Left lung (tissue), 14 donors: ENCODE measurements at places on chromosomes 4 and X. TPM values are rescaled to one million over a fixed set of nuclear protein-coding genes. Genes with fewer than 3 reads are reported as not detected.

DNA sequence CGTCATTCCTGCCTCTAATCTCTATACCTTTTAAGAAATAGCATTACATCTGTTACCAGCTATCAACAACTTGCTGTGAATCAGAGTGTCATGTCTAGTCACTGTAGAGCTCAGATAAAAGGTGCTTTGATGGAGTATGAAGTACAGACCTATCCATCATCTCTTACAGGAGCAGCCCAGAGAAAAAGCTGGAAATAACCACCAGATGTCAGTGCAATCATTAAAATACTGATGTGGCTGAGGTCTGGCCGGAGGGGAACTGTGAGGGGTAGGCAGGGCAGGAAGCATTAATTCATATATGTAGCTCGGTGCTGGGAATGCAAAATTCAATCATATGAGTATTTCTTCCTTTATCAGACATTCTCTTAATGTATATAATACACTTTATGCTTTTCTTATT is 100.6 kb downstream of the AKAP4 start:
- no peak for DNase-seq

GRCh38 chrX:70421618-70422017 is 1.5 kb upstream of the GDPD2 start:
- no peak for DNase-seq

PPM1K gene
- 27.9 TPM for polyA plus RNA-seq

ASB11 gene
- polyA plus RNA-seq = 0.21 TPM

GRCh38 chr4:61571761-61572559 is 371.8 kb downstream of the ADGRL3 start:
- no peak for DNase-seq

DNA sequence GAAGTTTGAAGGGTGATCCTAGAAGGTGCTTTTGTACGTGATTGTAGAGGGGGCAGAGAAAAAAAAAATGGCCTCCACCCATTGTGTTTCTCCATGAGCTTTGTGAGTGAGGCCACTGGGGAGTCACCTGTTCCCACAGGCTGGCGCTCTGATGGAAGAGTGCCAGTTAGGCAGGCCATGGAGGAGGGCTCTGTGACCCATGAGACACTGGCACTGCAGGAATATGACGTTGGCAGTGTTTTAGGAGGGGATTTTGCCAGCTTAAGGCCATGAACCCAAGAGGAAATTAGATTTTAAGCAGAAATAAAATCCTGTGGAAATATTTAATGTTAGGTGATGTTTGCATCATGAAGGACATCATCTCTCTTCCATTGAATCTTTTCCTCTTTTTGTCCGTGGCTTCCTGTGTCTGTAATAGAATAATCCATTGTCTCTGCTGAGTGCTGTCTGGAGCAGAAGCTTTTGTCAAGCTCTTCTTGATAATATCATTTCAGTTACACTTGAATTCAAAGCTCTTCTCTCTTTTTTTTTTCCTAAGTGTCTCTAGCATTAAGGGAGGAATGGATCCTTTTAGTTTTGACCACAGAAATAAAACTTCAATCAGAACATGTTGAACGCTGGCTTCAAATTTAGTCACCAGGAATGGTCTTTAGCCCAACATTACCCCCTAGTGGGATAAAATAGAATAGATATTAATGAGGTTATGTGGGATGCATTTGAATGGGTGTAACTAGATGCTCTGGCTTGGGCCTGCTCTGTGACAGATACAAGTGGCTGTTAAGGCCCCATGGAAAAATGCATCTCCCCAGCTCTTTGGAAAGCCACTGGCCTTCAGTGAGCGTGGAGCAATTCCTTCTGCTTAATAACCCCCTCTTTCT is 41.0 kb upstream of the UCP1 start:
- DNase-seq = peak; percentile 64

GRCh38 chr4:68183417-68183816 is 53.7 kb upstream of the TMPRSS11F start:
- no peak for DNase-seq

SYAP1 gene
- polyA plus RNA-seq = 21.8 TPM

- peak; percentile 34 for DNase-seq
These were observed 48.8 kb downstream of the UGT2B10 start for GRCh38 chr4:68864438-68865187.

DNA sequence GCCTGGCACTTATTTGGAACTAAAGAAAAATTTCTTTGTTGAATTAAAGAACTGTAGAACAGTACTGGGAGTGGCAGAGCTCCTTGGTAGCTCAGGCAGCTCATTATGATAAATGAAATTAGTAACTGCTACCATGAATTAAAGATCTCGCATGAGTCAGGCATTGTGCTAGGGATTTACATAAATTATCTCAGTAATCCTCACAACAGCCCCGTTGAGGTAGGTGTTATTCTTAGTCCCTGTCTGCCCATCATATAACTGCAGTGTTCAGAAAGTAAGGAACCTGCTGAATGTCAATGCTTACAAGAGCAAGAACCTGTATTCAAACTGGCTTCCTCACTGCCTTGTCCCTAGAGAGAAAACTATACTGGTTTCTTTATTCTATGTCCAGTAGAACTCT is 108.3 kb downstream of the NLGN4X start:
- DNase-seq = no peak

DNA sequence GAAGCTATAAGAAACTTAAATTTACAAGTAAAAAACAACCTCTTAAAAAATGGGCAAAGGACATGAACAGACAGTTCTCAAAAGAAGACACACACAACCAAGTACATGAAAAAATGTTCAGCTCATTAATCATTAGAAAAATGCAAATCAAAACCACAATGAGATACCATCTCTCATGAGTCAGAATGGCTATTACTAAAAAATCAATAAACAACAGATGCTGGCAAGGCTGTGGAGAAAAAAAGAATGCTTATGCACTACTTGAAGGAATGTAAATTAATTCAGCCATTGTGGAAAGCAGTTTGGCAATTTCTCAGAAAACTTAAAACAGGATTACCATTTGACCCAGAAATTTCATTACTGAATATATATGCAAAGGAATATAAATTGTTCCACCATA is 666.3 kb upstream of the GRIA3 start:
- DNase-seq = no peak

- DNase-seq = no peak
These were observed 29.3 kb upstream of the ABCG2 start for GRCh38 chr4:88187766-88188165.

GRCh38 chr4:1629699-1630083 is 54.4 kb downstream of the FAM53A start:
- no peak for DNase-seq

- DNase-seq = peak; percentile 92
These were observed 71.0 kb downstream of the SNCA start for GRCh38 chr4:89765966-89766365.

GRCh38 chrX:107451731-107452130 is 2.3 kb downstream of the FRMPD3 start:
- DNase-seq = no peak

GRCh38 chr4:14726877-14727361 is 275.4 kb upstream of the CPEB2 start:
- DNase-seq = no peak

MTCP1 gene
- 24.6 TPM for polyA plus RNA-seq

- DNase-seq = no peak
These were observed 29.6 kb upstream of the NKRF start for GRCh38 chrX:119635799-119636198.

DNA sequence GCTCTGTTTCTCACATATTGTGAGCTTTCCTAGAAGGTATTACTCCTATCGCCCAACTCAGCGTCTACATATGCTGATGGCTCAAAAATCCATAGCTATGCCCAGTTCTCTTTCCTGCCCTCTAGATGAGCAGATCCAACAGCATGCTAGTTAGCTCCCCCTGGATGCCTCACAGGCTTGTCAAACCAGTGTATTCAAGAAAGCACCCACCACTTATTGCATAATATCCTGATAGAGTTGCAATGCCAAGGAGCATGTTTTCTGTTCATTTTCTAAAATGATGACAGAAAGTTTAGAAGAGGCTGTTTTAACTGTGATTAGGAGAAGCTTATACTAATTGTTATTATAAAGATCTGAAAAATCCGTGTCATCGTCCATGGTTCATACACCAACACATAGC is 1.9 kb upstream of the PACRGL start:
- no peak for DNase-seq

DNA sequence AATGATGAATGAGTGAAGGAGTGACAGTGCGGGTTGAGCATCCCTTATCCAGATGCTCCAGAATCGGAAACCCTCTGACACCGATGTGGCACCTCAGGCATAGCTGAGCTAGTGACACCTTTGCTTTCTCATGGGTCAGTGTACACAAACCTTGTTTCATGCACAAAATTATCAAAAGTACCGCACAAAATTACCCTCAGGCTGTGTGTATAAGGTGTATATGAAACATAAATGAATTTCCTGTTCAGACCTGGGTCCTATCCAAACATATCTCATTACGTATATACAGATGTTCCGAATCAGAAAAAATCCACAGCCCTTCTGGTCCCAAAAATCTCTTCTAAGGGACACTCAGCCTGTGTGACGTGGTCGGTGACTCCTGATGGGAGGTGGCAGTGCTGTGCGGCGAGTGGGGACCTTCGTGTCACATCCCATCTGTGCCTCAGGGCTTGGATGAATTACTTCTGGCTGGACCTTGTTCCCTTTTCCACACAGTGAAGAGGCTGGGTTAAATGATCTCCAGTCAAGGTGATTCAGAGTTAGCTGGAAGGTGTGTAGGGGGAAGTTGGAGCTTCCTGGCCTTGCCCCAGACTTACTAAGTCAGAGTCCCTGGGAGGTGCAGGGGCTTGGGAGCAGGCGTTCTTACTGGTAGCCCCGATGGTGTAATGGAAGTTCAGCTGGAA is 18.8 kb downstream of the RGS12 start:
- DNase-seq = no peak

SPANXN4 gene
- polyA plus RNA-seq = not detected

LPAR4 gene
- 4.0 TPM for polyA plus RNA-seq

- no peak for DNase-seq
These were observed 40.4 kb upstream of the TLR2 start for GRCh38 chr4:153643406-153644383.

DNA sequence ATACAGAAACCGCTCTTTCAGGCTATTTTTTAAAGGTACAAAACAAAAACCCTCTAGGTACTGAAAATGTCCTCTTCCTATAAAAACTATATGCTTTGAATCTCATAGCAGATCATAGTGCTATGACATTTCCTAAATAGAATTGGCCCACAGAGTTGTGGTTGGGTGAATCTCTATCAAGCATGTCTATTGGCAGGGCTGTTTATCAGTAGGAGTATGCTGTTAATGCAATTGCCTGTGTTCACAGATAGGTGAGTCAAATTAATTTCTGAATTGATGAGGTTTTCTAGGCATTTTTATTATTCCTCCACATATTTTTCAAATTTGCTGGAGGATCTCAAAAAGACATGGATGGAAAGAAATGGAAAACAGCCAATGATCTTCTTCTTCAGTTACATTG is 73.9 kb downstream of the QRFPR start:
- no peak for DNase-seq

BST1 gene
- polyA plus RNA-seq = 4.2 TPM

GRCh38 chrX:132426695-132427281 is 62.0 kb downstream of the MBNL3 start:
- no peak for DNase-seq
